ENCODE measurements at places on chromosomes 3 and 15.

GRCh38 chr3:142366434-142366833 is 81.4 kb downstream of the XRN1 start:
- DNase-seq: no peak

DNA sequence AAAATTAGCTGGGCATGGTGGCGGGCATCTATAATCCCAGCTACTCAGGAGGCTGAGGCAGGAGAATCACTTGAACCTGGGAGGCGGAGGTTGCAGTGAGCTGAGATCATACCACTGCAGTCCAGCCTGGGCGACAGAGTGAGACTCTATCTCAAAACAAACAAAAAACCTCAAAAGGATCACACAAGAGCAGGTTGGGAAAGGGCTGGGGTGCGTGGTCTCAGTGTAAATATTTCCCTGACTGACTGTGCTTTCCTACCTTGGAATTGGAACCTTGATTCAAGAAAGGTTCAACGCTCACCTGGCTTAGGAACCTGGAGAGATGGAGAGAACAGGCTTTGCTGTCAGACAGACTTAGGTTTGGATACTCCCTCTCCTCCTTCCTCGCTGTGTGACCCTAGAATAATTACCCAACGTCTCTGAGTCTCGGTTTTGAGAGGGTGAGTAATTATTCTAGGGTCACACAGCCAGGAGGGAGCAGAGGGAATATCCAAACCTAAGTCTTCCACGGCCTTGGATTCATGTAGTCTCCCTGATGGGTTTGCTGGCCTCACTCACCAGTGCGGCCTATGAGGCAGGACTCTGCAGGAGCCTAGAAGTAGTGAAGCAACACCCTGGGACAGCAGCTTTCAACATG is 24.6 kb downstream of the CYP19A1 start:
- no peak for DNase-seq

DNA sequence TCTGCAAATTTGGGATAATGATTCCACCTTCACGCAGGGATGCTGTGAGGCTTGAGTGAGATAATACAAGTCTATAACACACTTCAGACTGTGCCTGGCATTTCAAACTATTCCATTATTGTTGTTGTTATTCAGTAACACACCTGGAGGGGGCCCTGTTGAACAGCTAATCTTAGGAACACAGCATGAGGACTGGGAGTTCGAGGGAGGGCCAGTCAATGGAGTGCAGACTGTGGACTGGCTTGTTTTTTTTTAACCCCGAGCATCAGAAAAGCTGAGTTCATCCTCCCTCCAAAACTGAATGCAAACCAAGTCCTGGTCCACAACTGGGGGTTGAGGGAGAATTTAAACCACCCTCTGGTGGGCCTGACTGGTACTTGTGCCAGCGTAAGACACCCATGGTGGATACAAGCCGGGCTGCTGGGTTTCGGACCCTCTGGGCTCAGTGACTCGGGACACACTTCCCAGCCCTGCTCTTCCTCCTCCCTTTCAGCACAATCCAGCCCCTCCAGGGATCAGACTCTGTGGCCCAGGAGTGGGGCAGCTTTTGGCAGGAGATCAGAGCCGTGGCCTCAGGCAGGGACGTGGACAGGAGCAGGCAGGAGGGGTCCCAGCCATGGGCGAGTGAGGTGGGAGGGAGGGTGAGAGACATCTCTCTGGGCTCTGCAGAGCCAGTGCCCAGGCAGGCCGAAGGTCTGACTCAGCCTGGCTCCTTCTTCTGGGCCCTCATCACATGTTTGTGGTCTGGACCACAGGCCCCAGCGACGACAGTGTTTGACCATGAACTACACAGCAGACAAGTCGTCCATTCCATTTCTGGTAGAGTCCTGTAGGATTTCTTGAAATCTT is 36.3 kb upstream of the MEX3B start:
- DNase-seq: no peak

DNA sequence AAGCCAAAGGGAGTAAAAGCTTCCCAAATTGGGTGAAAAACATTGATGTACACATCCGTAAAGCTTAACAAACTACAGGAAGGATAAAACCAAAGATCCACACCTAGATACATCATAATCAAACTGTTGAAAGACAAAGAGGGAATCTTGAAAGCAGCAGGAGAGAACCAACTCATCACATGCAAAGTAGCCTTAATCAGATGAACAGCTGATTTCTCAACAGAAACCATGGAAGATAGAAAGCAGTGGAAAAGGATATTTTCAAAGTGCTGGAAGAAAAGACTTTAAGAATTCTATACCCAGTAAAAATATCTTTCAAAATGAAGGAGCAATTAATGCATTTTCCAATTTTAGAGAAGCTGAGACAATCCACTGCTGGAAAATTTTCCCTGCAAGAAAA is 36.8 kb downstream of the CHRNA7 start:
- no peak for DNase-seq

DNA sequence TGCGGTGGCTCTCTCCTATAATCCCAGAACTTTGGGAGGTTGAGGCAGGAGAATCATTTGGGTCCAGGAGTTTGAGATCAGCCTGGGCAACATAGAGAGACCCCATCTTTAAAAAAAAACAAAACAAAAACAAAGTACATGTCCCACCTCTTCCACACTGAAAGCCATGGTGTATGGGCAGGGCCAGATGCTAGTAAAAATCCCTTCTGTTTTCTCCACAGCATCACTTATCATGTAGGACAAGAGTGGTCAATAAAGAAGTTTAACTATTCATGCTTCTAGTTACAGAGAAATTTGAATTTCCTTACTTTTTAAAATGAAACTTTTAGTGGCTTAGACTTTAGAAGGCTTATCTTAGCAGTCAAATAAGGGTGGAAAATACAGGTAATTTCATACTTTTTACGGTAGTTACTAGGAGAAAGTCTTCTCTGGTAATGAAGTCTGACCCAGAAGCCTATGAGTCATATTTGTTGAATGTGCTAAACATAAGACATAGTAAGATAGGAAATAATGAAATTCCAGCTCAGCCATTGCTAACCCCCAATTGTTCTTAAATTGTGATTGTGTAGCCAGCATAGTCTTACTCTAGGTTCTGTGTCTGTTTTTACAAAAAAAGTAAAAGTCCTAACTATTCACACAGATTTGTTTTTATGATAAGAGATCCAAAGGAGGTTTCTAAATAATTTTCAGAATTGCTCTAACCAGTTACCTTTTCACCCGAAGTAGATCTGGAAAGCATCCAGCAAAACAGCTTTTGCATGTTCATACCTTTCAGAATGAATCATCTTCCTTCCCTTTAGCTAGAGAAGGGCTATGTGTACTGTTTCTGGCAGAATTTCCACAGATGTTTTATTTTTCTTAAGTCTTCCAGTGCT is 16.4 kb upstream of the ZNF609 start:
- no peak for DNase-seq

DNA sequence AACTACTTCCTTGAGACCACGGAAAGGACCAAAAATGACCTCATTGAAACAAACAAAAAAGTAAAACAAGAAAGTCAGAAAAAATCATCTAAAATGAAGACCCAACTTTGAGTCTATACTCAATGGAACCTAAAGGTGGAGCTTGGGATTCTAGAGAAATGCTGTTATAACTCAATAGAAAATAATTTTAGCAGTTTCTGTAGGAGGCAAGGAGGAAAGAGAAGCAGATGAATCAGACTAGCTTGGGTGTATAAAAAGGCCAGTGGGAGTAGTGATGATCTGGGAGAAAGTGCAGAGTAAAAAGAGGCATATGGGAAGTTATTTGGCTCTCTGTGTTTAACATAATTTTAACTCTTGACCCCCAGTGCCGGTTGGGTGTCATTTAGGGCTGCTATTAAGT is 94.4 kb downstream of the TMCO5A start:
- DNase-seq: no peak

GRCh38 chr3:189789432-189789831 is 158.2 kb downstream of the TP63 start:
- no peak for DNase-seq

- DNase-seq: no peak
These were observed 288.6 kb downstream of the UACA start for GRCh38 chr15:70474471-70475406.

DNA sequence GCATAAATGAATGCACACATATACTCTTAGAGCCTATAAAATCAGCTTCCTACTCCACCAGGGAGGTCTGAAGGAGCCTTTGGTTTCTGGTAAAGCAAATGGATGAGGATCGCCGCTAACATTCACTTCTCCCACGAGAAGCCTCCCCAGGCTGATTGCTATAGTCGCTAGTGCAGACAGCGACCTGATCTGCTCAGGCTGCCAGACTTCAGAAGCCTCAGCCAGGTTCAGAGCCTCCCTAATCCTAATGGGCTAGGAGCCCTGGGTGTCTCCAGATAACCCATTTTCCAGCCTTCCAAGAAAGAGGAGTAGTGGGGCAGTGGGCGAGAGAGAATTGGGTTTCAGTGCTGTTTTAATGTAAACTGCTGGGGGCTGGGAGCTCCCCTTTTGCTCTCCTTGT is 35.4 kb downstream of the TPM1 start:
- no peak for DNase-seq

GRCh38 chr3:158974904-158975303 is 173.1 kb downstream of the MFSD1 start:
- no peak for DNase-seq

GRCh38 chr15:90596943-90597342 is 67.2 kb downstream of the CRTC3 start:
- no peak for DNase-seq

DNA sequence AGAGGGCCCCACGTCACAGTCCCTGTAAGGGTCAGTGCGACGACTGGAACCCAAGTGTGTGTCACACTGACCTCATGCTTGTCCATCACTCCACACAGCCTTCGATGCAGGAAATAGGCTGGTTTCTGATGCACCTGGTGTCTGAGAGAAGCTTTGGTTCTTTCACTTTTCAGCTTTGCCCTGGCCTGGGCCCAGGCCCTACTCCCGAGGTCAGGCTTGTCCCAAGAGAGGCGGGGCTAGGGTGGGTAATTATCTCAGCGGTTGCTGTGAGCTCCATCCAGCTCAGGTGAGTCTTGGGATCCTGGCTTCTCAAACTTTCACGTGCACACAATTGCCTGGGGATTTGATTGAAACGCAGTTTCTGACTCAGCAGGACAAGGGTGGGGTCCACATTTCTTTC is 19.6 kb upstream of the CHRNB4 start:
- DNase-seq: no peak

DNA sequence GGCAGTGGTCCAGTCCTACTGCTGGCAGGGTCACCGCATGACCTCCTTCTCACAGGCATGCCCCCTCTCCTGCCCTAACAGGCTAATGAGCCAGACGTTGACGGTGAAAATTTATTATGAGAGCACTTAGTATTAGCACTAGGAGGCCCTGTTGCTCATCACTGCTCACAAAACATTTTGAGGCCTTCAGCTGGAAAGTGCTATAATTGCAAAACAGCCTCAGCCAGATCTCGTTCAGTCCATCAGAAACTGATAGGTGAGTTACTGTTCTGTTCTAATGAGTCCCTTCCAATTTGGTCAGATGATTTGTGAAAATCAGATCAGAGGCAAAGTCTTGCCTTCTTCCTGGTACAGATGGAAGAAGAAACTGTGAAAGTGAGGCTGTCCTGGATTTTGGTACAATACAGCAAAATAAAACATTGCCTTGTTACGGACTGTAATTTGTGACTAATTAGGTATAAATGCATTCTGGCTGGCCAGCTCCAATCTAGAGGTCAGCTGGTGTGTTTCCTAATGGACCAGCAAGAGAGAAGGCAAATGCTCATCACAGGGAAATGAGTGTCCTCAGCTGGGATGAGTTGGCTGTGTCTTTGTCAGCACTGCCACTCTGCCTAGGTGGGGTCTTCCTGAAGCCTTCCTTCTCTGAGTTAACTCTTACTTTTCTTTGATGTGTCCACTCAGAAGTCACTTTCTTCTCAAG is 316.8 kb downstream of the CHST2 start:
- no peak for DNase-seq

DNA sequence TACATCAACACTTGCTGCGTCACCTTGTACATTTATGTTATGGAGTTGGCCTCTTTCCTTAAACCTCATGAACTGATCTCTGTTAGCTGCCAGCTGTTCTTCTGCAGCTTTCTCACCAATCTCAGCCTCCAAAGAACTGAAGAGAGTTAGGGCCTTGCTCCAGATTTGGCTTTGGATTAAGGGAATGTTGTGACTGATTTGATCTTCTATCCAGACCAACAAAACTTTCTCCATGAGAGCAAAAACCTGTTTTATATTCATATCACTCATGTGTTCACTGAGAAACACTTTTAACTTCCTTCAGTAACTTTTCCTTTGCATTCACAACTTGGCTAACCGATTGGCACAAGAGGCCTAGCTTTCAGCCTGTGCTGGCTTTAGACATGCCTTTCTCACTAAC is 1156.0 kb upstream of the CADM2 start:
- DNase-seq: no peak
